ENCODE measurements at places on chromosomes 5 and 9.

- no peak for DNase-seq
Observed at GRCh38 chr5:142572006-142572405, 113.9 kb downstream of the FGF1 start.

DNA sequence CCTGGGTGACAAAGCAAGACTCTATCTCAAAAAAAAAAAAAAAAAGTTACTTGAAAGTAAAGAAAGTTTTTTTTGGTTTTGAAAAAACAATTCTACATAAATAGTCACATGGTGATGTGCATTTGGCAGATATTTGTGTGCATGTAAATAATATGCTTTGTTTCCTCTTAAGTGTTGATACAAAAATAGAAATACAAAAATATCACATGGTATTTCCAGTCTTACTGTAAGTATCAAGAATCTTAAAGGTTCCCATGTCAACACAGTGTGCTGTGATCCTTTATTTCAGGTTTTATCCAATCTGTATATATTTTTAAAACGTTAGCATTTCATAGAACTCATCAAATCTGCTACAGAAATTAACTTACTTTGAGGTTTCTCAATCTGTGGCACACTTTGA, 521.9 kb downstream of the TLE4 start:
- no peak for DNase-seq

DNA sequence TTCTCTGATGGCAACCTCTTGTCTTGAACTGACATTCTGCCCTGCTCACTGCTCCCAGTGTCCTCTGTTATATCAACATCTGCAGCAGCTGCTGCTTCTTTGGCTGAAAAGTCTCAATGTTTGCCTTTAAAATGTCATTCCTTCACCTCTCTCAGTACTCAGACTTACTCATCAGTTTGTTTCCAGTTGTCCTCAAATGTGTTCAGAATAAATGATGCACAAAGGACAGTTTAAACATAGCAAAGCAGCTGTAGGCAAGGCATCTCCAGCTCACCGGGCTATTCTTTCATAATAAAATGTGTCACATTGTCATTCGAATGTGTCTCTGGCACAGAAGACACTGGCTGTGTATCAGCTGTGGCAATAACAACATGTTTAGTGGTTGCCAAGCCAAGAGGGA, 590.9 kb upstream of the ZNF608 start:
- no peak for DNase-seq

GRCh38 chr5:177604116-177604521, 4.2 kb downstream of the B4GALT7 start:
- DNase-seq = no peak
